ENCODE measurements at places on chromosomes 12 and 14.

- DNase-seq: peak; percentile 94
Measured at GRCh38 chr12:56468216-56469006, at the start of gene SPRYD4. Gene SPRYD4 (plus strand): TSS chr12:56468578. CDS start chr12:56468592, 14 bp downstream.

DNA sequence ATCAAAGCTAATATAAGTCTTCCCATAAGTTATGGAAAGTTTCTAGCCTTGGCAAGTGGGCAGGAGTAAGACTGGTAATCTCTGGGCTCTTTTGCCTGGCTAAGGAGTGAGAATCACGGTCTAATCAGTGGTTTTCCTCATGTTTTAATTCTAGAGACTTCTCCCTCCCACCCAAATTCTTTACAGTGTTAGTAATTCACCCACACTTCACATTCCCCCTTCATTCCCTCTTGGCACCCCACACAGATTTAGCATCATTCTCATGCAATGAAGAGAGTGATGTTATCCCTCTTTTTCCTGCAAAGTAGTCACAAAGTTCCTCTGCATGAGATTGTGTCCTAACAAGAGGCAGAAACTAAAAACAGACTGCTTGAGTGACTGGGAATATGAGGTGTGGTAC lies 28.6 kb upstream of the CACNA2D4 start:
- DNase-seq: no peak

DNA sequence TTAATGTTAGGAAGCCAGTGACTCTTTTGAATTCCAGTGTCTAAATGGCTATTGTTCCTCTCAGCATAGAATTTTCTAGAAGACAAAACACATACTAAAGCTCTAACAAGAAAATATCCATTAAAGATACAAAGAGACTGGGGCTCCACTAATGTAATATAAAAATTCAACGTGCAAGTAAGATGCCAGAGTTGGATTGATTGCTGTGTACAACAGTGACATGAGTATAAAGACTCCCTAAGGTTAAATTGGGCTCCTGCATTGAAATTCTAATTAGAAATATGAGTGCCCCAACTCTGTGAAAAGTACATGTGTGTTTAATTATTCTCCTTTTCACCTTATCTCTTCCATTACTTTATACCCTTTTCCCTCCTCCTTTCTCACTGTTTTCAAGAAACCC lies 253.6 kb upstream of the G2E3 start:
- no peak for DNase-seq

- peak; percentile 2 for DNase-seq
Measured at GRCh38 chr14:78863143-78863542, 693.0 kb downstream of the NRXN3 start.

DNA sequence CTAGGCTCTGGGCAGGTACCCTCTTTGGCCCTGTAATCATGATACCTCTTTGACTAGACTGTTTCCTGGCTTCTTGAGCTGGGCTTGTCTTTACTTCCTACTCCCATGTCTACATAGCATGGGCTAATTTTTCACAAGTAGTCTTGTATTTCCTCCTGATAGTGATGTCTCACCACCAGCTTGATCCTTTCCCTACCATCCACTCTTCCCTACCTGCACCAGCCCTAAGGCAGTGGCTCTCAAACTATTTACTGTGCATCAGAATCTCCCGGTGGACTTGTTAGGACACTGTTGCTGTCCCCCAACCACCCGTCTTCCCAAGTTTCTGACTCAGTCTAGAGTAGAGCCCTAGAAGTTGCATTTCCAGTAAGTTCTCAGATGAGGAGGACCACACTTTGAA lies 162.7 kb upstream of the AMIGO2 start:
- DNase-seq: no peak

DNA sequence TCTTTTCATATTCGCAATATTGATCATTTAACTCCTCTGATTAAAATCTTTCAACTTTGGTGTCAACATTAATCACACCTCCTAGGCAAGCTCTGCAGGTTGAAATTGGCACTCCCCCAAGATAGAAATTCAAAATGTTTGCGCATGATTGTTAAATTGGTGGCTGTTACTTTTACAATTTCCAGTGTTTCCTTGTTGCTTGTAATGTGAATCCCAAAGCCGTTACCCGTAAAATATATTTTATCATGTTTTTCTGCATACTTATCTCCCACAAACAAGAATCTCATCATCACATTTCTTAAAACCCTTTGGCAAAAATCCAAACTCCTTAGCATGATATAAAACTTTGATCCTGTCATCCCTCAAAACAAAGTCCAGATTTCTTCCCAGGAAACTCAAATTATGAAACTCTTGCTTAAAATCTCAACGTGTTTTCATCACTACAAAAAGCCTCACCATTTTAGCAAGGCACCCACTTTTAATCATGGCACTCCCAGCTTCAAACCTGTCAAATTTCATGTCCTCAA lies 14.7 kb downstream of the RTL1 start:
- DNase-seq: no peak

DNA sequence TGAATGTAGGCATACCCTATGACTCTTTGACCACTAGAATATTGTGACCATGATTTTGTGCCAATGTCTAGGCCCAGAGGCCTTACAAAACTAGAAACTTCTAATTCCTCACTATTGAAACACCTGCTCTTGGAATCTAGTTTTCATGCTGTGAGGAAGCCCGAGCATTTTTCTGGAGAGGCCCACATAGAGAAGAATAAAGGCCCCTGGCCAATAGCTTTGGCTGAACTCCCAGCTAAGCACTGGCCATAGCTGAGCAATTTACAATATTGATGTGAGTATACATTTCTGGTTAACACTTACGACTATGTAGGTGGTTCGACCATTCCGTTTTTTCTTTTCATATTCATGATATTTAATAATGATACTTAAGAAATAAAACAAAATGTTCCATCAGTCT lies 190.3 kb downstream of the KCNH5 start:
- no peak for DNase-seq

DNA sequence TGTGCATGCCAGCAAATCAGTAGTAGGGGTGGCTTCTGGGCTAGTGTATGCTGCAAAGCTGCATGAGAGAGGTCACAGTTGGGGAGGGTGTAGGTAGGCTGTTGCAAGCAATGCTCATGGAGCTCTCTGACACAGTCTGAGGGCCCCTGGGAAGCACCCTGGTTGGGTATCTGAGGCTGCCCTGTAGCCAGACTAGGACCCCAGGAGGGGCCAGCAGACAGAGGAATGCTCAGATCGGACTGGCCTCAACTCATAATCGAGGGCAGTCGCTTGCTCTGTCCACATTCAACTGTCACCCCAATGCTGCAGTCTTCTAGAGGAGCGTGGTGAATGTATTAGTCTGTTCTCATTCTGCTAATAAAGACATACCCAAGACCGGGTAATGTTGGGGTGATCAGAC lies 204.0 kb upstream of the ALG10 start:
- no peak for DNase-seq

- no peak for DNase-seq
Measured at GRCh38 chr14:80388980-80389711, 177.8 kb upstream of the DIO2 start.

- DNase-seq: no peak
Measured at GRCh38 chr12:20731274-20731673, 36.1 kb downstream of the SLCO1C1 start.

- peak; percentile 79 for DNase-seq
Measured at GRCh38 chr14:57317248-57317833, 48.6 kb downstream of the AP5M1 start.

DNA sequence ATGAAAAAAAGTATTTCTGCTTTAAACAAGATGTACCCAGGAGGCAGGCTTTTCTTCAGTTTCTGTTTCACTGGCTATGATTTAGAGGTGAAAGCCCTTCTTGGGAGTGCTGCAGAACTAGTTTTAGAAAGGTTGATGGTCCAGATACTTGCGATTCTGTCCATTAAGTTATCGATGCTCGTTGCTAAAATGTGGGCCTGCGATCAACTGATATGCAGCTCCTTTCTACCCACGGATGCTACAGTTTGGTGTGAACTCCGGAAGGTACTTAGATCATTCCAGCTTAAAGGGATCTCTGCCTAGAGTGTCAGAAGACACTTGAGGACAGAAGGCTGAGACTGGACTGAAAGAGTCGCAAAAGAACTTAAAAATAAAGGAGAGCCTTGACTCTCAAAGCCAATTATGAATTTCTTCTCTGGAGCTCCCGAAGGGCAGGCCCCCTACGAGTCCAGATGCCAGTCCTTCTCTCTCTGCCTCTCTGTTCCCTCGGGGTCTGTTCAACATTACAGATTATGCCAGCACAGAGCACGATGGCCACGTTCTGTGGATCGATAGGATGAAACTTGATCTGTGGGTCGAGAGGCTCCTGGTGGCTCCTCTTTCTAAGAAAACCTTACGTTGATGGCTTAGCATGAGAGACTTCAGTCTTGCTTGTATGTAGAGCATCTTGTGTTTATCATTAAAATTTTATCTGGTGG lies 40.0 kb downstream of the FBXW8 start:
- DNase-seq: no peak

DNA sequence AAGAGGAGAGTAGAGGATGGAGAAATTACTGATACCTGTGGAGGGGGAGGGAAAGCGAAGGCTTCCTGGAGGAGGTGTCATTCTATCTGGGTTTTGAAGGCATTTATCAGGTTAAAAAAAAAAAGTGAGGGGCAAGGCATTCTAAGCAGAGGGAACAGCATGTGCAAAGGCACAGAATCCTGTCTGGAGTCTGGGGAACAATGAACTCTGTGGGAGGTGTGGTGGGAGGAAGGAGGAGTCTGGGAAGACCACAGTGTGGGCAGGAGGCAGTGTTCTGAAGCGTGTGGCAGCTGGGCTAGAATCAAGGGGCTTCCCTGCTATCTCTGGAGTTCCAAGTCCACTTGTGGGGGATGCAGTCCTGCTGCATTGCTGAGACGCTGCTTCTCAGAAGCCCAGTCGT lies 123.4 kb downstream of the RBM19 start:
- no peak for DNase-seq

DNA sequence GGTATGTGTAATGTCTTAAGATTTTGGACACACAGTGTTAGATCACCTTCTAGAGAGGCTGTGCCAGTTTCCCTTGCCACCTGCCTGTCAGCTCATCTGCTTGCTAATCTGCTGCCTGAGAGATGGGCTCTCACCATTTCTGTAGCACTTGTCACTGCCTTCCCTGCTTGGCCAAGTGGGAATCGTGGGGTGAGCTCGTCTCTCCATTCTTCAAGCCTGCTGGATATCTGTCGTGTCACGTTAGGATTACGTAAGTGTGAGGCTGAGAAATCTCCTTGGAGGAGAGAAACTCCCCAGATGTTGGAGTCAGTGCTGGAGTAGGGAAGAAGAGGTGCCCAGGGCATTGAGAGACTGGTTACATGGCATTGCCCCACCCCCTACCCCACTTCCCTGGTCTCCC lies 8.6 kb upstream of the RPH3A start:
- DNase-seq: no peak

- no peak for DNase-seq
Measured at GRCh38 chr14:75213172-75213571, 36.8 kb upstream of the TMED10 start.

DNA sequence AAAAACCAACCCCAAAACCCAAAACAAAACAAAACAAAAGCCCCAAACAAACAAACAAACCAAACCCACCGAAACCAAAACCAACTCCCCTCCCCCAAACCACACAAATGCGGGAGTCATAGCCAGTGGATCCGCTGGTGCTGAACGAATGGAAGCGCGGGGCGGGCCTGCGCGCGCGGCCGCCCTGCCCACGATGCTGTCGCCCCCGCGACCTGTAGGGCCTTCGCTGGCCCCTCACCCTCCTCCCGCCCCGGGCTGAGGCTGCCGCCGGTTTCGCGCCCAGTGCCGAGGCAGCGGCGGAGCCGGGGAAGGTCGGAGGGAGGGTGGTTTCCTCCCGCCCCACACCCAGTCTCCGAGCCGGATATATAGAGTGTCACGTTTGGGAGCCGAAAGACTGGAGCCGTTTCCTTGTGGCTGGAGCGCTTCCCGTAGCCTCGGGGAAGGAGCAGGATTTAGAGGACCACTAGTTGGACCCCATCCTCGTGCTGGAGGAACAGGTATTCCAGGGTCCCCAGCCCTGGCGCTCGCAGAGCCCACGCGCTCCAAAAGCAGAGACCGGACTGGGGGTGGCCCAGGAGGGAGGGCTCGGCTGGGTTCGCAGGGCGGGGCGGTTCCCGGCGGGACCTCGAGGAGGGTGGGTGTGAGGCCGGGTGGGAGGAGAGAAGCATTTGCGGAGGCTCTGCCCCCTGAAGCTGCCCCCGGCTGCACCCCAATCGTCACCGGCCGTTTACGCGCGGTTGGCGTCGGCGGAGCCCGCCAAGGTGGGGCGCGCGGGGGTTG lies at the start of gene FAR2:
Gene FAR2 (plus strand): TSS at position 368 of the 780 bp plus-strand sequence. CDS start 121,172 bp downstream, outside the sequence.
- peak; percentile 72 for DNase-seq
